ENCODE measurements at places on chromosomes 2 and 18.

DNA sequence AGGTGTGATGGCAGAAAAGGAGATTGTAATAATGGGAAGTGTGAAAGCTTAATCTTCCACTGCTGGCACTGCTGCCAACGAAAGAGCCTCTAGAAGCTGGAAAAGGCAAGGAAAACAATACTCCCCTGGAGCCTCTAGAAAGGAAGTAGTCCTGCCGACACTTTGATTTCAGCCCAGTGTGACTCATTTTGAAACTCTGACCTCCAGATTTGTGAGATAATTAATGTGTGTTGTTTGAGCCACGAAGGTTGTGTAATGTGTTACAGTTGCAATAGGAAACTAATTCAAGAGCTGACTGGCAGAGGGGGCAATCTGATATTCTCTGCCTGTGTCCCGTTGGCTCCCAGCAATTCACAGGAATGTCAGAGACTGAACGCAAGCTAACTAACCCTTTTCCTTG lies 219.2 kb upstream of the UBE2E3 start:
- no peak for DNase-seq

DNA sequence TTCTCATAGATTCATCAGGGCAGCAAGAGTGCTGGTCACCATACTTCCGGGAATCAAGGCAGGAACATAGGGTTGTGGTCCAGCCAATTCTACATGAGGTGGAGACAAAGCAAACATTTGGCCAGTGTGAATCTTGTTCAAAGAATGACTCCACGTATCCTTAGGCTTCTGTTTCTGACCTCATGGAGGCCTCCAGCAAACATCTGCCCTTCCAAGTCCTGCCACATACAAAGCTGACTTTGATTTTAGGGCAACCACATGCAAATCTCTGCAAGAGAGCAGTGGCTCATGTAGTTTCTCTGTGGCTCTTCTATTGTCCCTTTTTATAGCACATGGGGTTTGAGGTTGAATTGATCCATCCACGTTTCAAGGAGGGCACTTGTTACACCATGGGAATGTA lies 132.1 kb upstream of the MMADHC start:
- DNase-seq: no peak

DNA sequence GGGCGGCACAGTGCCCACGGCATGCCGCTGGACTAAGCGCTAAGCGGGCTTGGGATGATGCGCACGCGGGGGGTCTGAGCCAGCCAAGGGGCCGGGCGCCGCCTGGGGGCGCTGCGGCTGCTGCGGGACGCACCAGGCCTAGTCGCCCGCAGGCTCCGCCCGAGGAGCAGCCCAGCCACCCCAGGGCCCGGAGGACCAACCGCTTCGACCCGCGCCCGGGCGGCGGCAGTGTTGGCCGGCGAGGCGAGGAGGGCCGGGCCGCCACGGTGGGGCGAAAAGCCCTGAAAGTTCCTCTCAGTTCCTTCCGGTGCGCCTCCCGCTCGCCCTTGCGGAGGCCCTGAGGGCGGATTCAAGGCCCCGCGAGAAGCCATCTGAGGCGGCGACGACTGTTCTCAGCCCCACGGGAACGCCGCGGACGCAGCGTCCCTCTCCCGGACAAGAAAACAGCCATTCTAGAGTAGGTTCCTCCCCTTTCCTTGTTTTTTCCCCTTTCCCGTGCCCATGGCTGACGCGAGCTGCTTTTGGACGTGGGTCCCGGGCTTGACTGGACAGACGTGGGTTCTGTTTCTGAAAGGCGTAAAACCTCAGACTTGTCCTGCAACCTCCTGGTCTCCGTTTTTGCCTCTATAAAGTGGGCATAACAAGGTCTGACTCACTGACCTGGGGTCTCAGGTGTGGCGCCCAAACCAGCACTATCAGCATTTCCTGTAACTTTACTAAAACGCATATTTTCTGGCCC lies at the start of gene ANKAR:
Gene ANKAR (plus strand): TSS at position 297 of the 739 bp plus-strand sequence. CDS start 1,821 bp downstream, outside the sequence.
- peak; percentile 76 for DNase-seq

DNA sequence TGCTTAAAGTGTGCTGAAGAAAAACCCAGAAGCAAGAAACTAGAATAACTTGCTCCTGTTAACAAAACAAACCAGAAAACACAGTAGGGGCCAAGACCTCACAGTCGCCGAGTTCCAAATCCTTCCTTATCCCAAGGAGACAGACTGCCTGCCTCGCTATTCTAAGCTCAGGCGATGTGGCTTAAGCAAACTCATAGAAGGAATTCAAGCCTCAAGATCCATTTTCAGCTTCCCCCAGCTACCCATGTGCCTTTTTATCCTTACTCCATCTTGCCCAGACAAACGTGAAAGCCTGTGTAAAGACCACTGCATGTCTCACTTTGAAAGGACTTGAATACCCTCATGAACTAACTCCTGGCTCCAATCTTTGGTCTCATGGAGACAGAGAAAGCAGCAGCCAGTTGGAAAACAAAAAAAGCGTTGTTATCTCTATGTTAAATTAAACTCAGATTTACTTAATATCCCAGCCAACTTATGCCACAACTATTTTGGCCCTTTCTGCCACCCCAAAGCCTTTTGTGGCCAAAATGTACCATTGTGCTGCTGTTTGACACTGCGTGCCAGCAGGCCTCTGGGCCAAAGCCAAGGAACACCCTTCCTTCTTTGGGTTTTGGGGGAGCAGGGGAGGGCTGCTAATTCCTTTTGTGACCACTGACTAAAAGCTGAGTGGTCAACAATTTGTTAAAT lies 123.2 kb upstream of the FZD5 start:
- no peak for DNase-seq

- DNase-seq: no peak
Measured at GRCh38 chr2:86304416-86304815, 33.0 kb downstream of the REEP1 start.

DNA sequence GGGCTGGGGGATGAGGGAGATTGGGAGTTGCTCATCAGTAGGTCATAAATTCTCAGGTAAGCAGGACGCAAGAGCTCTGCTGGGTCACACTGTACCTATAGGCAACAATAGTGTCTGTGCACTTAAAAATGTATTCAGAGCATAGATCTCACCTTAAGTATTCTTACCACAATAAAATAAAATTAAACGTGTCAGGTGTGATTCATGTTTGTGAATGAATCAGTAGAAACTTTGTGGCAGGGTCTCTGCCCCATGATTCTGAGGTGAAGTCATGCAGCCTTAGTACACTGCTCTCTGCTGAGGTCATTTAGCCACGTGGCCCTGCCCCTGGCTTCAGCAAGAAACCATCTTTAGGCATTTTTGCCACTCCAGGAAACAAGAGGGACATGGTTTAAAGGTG lies 253.8 kb downstream of the FBXO15 start:
- no peak for DNase-seq

DNA sequence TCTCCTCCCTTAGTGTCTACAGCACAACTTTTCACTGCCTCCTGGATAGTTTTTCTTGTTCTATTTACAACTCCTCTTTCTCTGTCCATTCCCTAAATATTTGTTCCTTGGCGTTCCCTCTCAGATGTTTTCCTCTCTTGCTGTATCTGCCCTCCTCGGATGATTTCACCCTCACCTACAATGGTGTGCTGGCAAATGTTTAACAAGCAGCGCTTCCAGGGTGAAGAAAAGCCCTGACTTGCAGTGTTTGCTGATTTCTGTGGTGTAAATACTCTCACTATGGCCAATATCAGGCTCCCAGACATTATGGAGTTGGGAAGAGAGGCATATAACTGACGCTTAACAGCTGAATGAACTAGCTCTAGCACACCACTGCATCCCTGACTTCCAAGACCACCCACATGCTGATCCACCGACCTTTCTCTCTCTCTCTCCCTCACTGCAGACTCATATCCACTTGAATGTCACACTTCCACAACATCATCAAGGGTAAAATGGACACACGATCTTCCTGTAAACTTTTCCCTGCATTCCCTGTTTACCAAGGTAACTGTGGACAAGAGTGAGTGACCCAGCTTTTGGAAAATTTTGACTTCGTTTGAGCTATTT lies 31.5 kb upstream of the SPTBN1 start:
- DNase-seq: no peak

GRCh38 chr18:79634186-79634585 lies 45.4 kb upstream of the CTDP1 start:
- DNase-seq: no peak

- no peak for DNase-seq
Measured at GRCh38 chr2:19653509-19653908, 248.3 kb downstream of the TTC32 start.

- DNase-seq: no peak
Measured at GRCh38 chr2:9618410-9618809, 12.4 kb downstream of the YWHAQ start.

GRCh38 chr2:128090575-128090944 lies 440 bp upstream of the UGGT1 start:
- no peak for DNase-seq

DNA sequence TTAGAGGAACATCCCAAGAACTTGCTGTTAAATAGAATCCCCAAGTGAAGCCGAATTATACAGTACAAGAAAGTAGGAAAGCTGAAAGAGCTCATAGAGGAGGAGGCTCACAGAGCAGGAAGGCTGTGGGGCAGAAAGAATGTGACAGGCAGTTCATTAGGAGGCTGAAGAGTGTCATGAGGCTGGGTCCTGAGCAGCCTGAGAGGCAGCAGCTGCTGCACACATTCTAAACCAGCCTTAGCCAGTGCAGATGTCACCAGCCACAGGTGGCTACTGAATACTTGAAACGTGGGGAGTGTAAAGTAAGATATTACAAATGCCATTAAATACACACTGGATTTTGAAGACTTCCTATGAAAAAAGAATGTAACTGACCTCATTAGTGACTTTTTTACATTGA lies 490.2 kb upstream of the KLHL29 start:
- DNase-seq: no peak

DNA sequence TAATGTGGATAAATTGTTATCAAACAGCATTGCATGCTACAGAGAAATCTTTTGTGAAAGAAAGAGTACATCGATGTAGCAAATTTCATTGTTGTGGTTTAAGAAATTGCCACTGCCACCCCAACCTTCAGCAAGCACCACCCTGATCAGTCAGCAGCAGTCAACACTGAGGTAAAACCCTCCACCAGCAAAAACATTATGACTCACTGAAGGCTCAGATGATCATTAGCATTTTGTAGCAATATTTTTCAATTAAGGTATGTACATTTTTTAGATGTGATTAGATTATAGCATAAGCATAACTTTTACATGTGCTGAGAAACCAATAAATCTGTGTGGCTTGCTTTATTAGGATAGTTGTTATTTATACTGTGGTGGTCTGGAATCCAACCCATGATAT lies 75.5 kb downstream of the ZNF385B start:
- DNase-seq: no peak

DNA sequence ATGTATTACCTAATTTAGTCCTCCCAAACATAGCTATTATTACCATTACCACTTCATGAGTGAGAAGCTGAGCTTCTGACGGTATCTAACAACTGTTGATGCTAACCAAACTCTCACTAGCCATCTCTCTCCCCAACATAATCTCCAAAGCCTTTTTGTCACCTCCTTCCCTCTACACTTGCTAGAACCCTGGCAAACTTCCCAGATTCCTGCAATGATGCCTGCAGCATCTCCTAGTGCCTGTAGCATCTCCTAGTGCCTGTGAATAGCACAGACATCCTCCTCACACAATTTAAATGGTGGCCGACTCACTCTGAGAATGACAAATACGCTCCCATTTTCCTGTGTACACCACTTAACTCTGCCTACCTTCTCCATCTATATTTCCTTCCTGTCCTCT lies 126.7 kb downstream of the STK39 start:
- DNase-seq: no peak

DNA sequence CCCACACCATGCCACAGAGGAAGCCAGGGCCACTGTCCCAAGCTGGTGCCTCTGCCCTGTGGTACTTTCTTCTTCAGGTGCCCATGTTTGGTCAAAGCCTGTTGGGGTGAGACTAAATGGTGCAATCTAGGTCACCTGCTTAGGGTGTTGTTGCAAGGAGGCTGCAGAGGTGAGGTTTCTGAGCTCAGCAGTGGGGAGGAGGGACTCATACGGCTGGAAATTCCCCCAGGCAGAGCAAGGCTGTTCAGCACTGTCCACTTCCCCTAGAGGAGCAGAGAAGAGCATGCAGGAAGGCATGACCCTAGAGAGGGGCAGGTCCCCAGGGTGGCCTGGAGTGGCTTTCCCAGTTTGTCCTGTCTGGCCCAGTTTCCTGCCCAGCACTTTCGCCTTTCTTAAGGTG lies 211.0 kb downstream of the HAUS1 start:
- no peak for DNase-seq

DNA sequence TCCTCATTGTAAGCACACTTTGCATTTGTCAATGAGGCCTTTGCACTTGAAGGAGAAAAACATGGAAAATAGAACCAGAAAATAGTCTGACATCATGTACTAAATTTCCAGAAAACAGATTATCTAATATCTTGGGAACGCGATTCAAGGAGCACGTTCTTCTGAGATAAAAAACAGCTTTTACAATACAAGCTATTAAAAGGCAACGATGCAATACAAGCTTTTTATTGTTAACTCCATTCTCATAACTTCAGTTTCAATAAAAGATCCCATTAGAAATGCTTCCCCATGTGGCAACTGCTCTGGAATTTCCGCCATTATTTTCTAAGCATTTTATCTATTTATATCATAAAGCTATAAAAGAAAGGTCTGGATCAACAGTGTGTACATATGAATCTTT lies 40.3 kb downstream of the NRXN1 start:
- DNase-seq: no peak

DNA sequence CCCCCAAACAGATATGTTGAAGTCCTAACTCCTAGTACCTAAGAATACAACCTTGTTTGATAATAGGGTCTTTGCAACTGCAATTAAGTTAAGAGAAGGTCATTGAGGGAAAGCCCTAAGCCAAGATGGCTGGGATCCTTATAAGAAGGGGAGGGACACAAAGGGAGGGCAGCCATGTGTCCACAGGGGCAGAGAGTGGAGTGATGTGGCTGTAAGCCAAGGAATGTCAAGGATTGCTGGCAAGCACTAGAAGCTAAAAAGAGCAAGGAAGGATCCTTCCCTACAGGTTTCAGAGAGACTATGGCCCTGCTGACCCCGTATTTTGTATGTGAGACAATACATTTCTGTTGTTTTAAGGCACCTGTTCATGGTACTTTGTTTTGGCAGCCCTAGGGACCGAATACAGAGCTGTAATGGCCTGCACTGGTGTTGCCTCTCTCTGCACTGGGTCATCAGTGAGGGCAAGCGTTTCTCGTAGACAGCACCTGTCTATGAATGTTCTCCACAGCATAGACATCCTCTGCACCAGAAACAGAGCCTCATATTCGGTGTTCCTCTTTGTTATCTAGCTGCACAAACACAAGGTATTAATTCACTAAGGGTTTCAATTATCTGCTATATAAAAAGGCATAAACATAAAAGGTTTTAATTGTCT lies 75.4 kb upstream of the AQP4 start:
- DNase-seq: no peak
